Midbrain (tissue), 1 donor: ENCODE measurements at places on chromosomes 3 and 15.

- DNase-seq, result no peak
These were observed 551.2 kb downstream of the MECOM start for GRCh38 chr3:169112153-169112892.

DNA sequence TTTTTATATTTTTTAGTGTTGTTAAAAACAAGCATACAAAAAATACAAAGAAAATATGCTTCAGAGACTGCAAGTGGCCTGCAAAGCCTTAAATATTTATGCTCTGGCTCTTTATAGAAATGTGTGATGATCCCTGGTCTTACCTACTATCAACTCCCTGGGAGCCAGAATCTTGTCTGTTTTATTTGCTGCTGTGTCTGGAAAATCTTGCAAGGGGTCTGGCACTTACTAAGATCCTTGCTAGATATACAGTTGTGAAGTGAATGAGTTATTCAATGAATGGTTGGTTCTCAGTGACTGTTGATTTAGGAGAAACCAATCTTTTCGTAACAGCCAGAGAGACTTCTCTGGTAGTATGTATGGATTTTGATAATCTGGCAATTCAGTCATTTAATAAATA, 521.0 kb upstream of the CFAP20DC start:
- DNase-seq, result no peak

DNA sequence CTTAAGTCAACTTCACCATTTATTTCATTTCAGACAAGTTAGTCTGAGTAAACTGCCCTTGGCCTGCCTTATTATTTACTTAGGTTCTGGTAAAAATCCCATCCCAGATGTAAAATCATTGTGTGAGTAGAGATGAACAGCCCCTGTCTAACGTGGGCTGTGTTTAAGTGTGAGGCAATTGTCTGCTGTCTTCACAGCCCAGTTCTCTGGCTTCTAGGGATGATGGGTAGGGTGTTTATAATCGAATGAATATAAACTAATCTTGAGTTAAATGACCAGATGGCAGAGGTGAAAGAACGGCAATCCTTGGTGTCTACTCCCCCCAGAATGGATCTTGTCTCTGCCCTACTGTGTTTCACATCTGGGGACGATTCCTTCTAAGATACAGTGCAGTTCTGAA, 20.8 kb downstream of the PPARG start:
- no peak for DNase-seq

DNA sequence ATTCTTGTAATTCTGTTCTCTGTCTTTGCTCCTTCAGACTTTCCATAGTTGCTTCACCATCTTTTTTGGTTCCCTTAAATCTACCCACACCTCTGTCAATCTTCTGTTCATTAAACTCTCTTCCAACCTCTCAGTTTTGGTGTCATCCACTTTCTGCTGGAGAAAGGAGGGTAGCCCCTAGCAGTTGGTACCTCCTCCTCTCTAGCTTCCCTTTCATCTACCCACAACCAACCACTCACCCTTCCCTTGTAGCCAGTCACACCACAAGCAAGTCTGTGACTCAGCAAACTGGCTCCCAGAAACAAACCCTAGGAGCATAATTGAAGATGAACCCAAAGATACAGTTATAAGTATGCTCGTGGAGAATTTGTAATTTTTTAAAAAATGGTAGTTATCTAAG, 318.6 kb downstream of the FHIT start:
- no peak for DNase-seq

DNA sequence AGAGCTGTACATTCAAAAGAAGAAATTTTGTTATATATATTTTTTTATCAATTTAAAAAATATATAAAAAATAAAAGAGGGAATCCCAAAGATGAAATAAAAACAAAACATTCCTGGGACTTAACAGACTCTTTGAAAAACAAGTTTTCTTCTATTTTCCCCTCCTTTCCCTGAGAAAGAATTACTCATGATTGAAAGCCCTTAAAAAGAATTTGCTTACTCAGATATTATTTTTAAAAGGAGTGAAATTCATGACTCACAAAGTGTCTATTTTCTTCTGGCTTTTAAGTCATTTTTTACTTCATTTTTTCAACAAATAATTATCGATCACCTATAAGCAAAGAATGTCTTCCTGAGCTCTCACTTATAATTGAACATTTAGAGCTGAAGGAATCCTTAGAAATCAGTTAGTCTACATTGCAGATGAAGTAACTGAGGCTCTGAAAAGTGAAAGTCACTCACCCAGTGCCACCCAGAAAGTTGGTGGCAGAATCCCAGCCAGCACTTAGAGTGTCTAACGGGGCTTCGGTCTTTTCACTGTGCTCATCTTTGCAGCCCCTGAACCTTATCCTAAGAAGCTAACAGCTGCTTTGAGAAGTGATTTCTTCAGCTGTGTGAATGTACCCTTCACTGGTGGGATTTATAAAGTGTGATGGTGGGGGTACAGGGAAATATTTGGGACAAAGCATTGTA, 42.5 kb upstream of the NUDT16 start:
- no peak for DNase-seq

GRCh38 chr15:101170568-101171350, 81.1 kb downstream of the CHSY1 start:
- DNase-seq, result no peak

DNA sequence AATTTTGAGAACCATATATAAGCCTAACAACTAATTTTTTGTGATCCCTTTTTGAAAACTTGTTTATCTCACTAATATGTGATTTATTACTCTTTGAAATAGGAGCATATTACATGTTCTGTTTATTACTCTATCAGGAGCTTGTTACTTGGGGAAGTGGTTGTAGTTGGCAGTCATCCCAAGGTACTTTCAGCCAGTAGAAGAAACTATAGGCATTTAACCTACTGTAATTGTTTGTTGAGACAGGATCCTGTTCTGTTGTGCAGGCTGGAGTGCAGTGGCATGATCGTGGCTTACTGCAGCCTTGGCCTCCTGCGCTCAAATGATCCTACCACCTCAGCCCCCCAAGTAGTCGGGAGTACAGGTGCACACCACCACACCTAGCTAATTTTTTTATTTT, 195.6 kb downstream of the TCF12 start:
- DNase-seq, result no peak

GRCh38 chr3:64449026-64449425, 223.8 kb upstream of the PRICKLE2 start:
- DNase-seq, result no peak

DNA sequence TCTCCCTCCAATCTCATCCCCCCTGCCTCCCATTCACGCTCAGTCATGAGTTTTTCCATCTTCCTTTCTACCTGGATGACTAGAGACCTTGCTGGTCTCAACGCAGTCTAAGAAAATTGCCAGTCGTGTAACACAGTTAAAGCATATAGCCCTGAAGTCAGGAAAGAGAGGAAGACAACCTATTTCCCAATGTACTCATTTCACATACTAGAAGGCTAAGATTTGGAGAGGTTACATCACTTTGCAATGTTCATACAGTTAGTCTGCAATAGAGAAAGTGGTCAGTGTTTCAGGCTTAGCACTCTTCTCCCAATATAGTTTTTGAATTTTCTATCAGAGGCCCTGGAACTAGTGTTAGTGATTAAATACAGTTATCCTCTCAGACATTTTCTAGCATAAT, 278.6 kb downstream of the EDEM1 start:
- DNase-seq, result no peak

- DNase-seq, result no peak
These were observed 2.6 kb upstream of the NGLY1 start for GRCh38 chr3:25785826-25786225.

DNA sequence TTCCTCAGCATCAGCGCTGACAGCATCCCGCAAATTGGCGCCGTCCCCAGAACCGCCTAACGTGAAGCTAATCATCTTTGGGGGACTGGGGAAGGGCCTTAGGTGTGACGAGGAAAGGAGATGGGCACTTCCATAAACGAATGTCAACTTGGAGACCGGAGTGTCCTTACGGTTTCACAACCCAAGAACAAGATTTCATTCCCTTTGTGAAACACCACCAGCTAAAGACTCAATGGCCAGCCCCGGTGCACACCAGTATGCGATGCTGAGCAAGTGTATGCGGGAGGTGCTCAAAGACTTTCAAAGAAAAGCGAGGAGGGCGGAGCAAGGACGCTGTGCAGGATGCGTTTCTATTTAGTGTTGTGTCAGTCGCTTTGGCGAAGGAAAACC, 759 bp upstream of the TTBK2 start:
- DNase-seq, result peak; percentile 54

DNA sequence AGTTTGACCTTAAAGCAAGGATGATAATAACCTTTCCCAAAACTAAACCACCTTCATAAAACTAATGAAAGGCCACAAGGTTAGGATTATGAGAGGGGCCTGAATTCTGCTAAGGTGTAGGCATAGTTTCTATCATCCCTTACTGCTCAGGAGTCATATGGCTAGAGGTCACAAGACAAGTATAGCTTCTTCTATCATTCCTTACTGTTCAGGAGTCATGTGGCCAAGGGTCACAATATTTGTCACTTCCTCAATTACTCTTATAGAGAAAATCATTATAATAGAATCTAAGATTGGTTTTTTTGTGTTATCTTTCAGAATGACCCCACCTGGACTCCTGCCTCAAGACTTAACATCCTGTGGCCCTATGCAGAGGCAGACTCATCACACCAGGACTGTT, 36.6 kb downstream of the HERC1 start:
- no peak for DNase-seq
